ENCODE measurements at places on chromosomes 13 and 19.

DNA sequence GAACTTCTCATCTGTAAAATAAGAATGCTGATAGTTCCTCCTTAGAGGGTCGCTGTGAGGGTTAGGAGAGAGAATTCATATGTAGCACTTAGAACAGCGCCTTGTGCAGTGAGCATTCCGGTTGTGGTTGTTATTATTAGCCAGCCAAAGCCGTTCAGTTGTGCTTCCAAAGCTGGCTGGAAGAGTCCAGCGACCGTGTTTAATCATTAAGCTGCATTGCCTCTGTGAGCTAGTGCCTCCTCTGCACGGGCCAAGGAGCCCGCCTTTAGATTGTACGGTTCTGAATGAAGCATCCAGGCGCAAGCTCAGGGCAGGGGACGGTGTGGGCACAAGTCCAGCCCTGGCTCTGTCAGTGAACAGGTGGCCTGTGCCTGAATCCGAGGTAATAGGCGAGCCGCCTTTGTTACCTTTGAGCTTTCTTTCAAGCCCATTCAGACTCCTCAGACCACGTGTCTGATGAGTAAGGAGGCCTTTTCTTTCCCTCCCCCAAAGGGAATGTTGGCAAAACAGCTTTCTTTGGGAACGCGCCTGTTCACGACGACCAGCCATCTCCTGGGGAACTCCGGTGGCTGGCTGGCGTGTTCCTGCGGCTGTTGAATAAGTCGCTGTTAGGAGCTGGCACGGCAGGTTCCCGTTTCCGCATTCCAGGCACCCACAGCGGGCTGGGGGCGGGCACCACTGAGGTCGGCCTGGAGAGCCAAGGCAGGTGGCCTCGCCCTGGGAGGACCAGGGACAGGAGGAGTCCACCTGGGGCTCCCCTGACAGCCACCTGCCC lies 25.1 kb downstream of the SIPA1L3 start:
- peak; percentile 78 for DNase-seq

- DNase-seq = no peak
Measured at GRCh38 chr13:110500341-110500740, 61.2 kb downstream of the RAB20 start.

- no peak for DNase-seq
Measured at GRCh38 chr13:49657241-49657641, 28.9 kb downstream of the ARL11 start.

GRCh38 chr13:73220966-73221720 lies 162.3 kb downstream of the KLF5 start:
- no peak for DNase-seq

- DNase-seq = no peak
Measured at GRCh38 chr13:57114945-57115344, 25.8 kb upstream of the PRR20A start.

DNA sequence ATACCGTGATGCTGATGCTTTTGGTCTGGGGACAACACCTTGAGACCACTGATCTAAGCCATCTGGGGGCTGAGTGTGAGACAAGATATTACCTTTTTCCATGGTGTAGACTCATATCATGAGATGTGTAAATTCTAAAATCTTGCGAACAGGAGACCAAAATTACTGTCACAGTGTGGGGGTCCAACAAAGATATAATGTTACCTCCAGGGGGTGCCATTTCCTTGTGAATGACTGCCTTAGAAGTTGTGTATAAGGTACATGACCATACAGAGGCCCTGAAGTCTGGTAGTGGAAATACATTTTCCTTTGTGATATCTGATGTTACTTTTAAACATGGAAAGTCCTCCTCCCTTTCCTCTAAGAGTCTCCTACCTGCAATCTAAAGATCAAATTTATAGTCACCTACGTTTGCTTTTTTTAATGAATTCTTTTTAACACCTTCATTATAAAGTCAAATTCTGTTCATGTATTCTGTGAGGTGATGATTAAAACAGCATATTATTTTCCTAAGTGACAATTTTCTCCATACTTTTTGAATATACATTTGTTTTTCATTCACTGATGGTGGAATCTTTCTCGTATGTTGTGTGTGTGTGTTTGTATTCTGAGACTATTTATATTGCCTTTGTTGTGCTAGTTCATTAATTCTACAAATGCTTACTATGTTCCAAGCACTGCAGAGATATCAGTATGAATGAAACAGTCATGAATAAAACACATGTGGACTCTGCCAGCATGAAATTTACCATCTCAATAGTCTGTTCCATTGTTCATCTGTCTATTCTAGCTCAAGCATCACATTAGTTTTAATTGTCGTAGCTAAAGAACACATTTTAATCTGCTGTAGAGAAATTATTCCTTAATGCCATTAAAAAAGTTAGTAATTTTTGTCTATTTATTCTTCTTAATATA lies 113.7 kb downstream of the RFC3 start:
- no peak for DNase-seq

DNA sequence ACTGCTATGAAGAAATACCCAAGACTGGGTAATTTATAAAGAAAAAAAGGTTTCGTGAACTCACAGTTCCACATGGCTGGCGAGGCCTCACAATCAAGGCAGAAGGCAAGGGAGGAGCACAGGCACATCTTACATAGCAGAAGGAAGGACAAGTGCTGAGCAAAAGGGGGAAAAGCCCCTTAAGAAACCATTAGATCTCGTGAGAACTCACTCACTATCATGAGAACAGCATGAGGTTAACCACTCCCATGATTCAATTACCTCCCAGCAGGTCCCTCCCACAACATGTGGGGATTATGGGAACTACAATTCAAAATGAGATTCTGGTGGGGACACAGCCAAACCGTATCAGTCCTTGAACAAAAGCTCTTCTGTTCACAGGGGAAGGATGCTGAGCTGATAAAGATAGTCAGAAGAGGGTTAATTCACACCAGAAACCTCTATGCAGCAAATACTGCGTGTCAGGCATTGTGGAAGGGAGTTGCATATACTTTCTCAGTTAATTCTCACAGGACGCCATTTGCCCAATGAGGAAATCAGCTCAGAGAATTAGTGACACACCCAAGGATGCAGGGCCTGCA lies 246.2 kb downstream of the FOXO1 start:
- DNase-seq = no peak

- DNase-seq = no peak
Measured at GRCh38 chr13:66623129-66623820, 606.9 kb downstream of the PCDH9 start.

- DNase-seq = no peak
Measured at GRCh38 chr13:22312405-22312803, 641.5 kb downstream of the FGF9 start.

- no peak for DNase-seq
Measured at GRCh38 chr19:8320564-8321066, 560 bp downstream of the NDUFA7 start.

DNA sequence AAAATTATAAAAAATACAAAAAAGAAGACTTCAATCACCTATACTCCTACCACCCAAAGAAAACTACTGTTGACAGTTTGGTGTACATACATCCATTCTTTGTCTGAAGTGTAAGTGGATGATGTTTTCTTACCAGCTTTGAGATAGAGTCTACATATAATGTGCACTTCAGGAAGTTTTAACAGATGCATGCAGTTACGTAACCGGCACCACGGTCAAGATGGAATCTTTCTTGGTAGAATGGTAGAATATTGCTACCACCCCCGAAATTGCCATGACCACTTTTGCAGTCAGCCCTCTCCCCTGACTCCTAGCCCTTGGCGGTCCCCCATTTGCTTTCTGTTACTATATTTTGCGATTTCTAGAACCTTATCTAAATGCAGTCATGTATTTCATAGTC lies 1.4 kb downstream of the CUL4A start:
- no peak for DNase-seq

DNA sequence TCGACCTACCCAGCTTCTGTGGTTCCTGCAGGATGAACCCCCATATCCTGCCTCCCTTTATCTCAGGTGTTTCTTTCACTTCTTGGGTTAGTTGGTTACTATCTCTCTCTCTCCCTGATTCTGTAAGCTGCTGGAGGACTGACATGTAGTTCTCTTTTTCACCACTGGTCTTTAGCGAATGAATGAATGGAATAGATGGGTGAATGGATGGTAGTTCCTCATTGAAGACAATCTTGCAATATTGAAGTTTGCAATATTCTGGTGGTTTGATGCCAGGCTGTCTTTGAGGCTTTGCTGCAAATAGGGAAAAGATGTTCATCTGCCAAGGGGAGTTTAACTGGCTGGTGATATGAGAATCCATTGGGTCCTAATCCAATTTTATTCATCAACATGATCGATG lies 120.2 kb downstream of the UBL3 start:
- DNase-seq = no peak

DNA sequence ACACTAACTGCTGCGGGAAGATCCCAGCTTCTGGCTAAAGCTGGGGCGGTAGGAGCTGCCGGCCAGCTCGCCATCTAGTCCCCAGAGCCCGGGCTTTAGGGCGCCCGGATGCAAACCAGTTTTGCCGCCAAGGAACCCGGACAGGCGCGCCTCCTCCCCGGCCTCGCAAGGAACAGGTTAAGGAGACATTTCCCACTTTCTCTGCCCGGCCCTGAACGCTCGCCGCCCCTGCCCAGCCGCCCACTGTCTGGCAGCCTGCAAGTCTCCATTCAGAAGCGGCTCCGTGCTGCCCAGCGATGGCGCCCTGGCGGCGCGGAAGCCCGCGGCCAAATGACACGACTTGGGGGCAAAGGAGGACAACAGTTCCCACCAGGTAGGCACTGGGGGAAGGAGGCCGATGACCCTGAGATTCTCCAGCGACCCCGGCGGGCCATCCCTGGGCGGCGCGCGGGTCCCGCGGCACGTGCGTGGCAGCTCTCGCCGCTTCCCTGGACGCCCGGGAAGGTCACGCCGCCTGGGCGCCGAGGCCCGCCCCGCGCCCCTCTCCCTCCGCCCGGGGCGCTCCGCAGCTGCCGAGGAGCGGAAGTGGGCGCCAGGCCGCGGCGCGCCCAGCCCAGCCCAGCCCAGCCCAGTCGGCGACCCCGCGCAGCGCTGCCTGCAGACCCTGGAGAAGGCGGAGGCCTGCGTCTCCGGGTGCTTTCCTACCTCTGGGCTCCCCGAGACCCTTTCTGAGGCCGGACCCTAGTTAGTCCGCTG lies 42.2 kb upstream of the HNRNPA1L2 start:
- peak; percentile 75 for DNase-seq

- DNase-seq = no peak
Measured at GRCh38 chr13:103698000-103698399, 631.8 kb upstream of the SLC10A2 start.

- DNase-seq = no peak
Measured at GRCh38 chr13:36412736-36413135, 19.6 kb upstream of the CCNA1 start.

GRCh38 chr13:58698531-58698930 lies 1067.0 kb downstream of the PCDH17 start:
- DNase-seq = no peak

DNA sequence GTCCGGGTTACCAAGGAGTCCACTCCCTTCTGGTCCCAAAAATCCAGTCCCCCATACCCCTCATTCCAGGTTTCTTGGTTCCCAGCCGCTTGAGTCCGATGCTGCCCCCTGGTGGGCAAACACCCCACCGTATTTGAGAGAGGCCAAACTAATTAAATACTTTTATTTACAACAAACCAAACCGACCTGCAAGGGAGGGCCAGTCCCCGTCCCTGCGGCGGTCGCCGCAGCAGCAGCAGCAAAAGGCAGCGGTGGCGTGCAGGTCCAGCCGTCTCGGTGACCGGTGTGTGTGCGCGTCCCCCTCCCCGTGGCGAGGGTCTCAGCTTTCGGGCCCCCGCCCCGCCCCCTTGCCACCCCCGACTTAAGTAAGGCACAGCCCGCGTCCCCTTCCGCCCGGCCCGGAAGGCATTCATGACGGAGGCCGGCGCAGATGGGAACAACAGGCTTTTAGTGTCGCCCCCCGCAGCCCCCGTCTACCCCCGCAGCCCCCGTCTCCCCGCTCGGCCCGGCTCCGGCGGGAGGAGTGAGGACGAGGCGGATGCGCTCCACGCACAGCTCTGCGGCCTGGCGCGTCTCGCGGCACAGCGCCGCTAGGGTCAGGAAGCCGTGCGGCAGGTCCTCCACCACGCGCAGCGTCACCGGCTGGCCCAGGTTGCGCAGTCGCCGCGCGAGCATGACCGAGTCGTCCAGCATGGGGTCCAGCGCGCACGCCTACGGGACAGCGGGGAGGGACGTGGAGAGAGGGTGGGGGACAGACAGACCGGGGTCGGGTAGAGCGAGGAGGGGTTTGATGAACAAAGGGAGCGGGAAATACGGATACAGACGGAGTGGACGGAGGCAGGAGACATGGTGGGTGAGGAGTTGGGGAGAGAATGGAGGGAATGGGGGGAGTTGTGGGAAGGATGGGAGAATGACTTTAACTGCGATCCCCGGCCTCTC lies 11.5 kb upstream of the CNFN start:
- DNase-seq = peak; percentile 97

DNA sequence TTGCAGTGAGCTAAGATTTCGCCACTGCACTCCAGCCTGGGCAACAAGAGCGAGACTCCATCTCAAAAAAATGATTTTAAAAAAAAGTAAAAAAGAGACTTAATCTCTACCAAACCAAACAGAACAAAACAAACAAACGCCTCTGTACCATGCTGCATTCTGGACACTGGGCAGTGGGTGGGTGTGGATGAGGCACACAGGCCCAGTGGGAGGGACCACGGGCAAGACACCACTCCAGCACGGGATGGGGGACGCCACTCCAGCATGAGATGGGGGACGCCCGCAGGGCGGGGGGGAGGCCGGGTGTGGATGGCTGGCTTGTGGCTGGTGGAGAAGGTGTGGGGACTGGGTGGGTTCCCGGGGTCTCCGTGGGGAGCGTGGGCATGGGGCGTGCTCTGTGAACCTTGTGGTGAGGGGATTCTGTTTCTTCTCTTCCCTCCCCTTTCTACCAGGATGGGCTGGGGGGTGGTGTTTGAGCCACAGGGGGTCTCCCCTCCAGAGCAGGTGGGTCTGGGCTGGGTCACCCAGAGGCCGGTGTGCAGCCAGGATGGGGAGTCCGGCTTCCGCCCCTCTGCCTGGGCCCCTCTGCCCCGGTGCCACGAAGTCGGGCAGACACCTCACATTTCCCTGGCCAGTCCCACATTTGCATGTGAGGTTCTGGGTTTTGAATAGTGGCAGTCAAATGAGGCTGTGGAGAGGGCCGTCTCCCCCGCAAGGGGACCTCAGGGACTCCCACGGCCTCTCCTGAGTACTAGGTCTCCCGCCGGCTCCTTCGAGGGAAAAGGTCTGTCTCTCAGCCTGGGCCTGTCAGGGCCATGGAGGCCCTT lies 23.9 kb upstream of the MATK start:
- DNase-seq = no peak

DNA sequence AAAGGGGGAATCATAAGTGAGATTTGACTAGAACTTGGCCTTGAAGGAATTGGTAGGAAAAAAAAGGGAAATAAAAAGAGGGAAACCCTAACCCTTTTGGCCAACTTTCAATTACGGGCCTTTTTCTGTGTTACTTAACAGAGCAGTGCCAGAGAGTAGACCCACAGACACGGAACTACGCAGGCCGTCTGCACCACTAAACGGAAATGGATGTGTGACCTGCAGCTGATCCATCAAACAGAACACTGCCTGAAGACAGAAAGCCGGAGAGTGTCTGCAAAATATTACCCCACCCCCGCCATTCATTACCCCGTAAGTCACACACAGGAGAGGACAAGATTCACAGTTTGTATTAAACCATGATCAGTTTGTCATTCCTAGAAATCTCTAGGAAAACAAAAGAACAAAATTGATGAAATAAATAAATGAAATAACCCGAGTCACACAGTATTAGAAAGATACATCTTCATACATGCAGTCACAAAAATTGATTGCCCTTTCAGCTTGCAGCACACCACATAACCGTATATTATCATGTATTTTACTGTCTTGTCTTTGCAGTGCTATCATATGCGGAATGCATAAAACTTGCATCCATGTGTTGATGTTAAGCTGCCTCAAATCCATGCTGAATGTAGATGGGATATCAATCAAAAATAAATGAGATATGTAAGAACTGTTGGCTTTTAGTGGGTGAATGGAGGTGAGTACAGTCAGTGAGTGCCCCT lies 424.7 kb downstream of the IRS2 start:
- no peak for DNase-seq

GRCh38 chr13:107807306-107808073 lies 407.8 kb downstream of the LIG4 start:
- DNase-seq = no peak
